ENCODE measurements at places on chromosomes 16 and 17.

GRCh38 chr16:57837305-57838125 is 35.2 kb upstream of the KIFC3 start:
- DNase-seq = no peak

DNA sequence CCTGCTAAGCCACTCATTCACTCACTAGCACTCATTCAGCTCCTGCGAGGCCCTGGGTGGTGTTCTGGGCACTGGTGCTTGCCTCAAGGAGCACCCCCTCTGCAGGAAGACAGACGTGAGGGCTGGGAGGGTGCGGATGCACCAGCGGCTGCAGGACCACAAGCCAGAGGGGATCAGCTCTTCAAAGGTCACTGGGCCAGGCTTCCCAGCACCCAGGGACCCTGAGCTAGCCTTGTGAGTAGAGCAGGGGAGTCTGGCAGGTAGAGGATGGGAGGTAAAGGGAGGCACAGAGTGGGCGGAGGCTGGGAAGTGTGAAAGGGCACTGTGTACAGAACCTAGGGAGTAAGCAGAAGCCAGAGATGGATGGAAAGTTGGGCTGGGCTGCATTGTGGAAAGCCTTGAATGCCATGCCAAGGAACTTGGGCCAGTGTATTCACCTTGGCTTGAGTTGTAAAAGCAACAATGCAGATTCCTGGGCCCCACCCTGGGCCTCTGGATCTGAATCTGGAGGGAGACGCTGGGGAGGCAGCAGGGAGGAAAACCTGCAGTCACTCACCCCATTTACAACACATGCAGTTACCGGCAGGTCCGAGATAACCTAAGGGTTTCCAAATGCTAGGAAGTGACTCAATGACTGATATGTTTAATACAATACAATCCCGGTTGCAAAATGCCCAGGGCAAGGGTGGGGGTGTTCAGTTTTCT is 1.7 kb downstream of the IL4R start:
- DNase-seq = no peak

GRCh38 chr17:19723964-19724363 is 7.6 kb upstream of the SLC47A2 start:
- DNase-seq = no peak

DNA sequence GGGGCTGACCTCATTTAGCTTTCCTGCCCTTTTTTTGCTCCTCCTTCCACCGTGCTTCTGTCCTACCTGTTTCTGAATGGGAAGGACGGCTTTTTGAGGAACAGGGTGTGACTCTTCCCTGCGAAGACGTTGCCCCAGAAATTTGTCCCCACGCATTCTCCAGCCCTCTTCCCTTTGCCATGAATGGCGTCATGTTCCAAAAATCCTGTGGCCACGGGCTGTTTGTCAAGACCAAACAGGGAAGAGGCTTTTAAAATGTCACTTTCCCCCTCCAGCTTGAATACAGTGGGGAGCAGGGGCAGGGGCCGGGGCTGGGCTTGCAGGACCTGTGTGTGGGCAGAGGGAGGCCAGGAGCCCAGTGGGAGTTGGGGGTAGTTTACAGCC is 13.9 kb downstream of the MPRIP start:
- no peak for DNase-seq

GRCh38 chr17:56594320-56595107 is 1.0 kb downstream of the NOG start:
- no peak for DNase-seq

GRCh38 chr17:80494547-80494946 is 18.1 kb upstream of the NPTX1 start:
- DNase-seq = no peak

DNA sequence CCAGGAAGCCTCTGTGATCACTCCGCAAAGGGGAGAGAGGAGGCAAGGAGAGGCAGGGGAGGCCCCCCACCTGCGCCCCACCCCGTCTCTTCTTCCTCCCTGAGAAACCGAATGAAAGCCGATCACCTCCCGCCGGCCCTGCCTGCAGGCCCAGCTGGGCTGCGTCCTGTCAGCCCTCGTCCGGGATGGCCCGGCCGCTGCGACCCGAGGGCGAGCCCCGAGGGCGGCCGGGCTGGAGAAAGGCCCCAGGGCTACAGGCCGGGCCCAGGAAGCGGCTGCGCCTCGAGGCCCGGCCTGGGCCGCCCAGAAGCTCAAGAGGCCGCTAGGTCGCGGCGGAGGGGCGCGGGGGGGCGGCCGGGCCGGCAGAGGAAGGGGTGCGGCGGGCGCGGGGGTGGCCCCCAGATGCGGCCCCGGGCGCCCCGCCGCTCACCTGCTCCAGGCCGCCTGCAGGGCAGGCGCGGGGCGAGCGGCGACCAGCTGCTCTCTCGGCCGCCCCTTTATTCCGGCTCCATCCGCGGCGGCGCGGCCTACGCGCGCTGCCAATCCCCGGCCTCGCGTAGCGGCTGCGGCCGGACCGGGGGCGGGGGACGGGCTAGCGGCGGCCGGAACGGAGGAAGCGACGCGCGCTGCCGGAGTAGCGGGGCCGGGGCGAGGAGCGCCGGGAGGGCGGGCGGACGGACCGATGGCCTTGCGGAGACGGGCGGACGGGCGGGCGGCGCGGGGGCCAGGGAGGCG is at the start of gene ZNF319:
Gene ZNF319 (minus strand): TSS at position 702 of the 735 bp plus-strand sequence. CDS start 2,407 bp downstream, outside the sequence.
- no peak for DNase-seq

GRCh38 chr17:73360961-73361761 is 49.4 kb upstream of the CDC42EP4 start:
- DNase-seq = no peak

DNA sequence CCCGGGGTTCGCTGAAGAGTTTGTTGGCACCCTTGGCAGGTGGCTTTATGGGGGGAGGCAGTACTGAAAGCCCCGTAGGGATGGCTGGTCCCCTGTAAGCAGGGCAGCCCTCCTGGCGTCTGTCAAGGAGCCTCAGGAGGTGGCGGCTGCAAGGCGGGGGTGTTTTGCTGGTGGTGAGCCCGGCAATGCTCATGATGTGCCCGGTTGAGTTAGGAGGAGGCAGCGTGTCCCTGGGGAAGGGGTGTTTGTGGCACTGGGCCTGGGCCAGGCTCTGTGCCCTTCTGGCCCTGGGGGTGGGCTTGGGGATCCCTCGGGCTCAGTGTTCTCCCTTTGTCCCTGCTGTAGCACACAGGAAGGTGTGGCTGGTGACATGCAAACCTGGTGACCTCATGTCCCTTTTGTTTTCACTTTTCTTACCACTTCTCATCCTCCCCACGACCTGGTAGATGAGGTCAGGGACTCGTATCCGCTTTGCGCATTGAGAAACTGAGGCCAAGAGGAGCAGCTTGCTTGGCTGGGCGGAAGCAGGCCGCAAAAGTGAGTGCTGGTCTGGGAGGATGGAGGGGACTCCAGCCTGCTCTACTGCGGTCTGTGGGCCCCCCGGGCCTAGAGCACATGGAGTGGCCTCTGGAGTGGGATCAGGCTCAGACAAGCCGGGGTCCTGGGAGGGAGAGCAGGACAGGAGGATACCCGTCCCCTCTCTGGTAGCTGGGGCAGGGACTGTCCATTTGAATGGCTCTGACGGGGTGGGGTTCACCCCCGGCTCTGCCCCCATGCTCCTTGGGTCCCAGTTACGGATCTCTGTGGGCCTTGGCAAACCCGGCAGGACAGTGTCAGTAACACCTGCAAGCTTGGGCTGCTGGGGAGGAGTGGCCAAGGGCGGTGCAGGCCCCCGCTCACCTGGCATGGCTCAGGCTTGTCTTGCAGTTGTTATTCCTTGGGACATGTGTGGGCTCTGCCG is 2.2 kb downstream of the SNN start:
- DNase-seq = no peak

DNA sequence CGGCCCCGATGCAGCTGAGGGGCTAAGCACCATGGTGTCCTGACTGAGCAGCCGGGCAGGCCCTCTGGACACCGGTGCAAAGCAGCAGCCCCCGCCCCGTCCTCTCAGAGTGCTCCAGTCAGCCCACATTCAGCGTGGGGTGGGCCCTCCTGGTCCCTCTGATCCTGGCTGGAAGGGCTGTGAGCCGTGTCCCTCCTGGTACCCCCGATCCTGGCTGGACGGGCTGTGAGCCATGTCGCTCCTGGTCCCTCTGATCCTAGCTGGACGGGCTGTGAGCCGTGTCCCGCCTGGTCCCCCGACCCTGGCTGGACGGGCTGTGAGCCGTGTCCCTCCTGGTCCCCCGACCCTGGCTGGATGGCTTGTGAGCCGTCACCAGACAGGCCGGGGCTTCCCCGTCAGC is 26.9 kb upstream of the ACSF3 start:
- DNase-seq = no peak

- DNase-seq = no peak
These were observed 15.1 kb downstream of the SOX8 start for GRCh38 chr16:996681-997080.

GRCh38 chr17:72409405-72410002 is 288.7 kb downstream of the SOX9 start:
- DNase-seq = no peak

Data from NK-92 treated with Interleukin-12 subunit alpha and Interleukin-12 subunit beta, amount 100 ng/mL, for 24 hours (cell line).